ENCODE measurements at places on chromosomes 5 and 9.

GRCh38 chr9:2086971-2087370, 71.8 kb downstream of the SMARCA2 start:
- DNase-seq, result no peak

DNA sequence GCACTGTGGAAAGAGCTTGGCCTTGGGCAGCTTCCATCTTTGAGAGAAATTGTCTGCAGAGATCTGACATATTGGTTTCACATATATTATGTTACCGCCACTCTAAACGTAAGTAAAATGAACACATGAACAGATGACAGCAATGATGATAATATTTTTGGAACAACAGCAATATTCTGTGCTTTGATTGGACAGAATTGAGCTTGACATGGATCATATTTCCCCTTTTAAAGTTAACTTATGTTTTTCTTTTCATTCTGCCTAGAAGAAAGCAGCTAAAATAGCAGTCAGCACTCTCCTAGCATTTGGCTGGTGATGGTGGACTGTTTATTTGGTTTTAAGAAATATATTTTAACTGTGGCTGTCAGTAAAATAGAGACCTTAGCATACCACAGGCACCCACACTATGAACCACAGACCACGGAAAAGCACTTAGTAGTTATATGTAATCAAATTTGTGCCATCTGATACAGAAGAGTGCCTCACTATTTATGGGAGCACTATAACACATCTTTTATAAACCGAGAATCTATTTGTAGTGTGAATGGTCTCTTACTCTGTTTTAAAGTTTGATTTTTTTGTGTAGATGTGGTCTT, 1.8 kb upstream of the CFAP95 start:
- DNase-seq, result no peak

GRCh38 chr5:96180684-96181435, 219.2 kb upstream of the ELL2 start:
- DNase-seq, result no peak

GRCh38 chr9:127050591-127051001, 71.8 kb downstream of the ANGPTL2 start:
- DNase-seq, result no peak

DNA sequence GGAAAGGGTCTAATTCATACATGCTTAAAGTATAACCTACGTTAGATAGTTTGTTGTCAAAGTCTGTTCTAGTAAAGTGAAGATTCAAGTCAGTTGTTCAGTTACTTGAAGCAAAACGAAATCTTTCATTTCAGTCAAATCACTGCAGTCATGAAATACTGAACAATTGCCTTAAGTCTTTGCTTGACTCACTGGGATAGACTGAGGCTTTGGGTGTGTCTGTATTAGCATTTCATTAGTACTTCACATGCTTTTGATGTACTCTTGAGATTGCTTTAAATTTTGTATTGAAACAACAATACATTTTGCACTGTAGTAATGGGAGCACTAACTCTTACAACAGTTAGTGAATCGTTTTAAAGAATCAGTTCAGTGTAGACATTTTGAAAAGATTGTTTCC, 4.0 kb upstream of the CMYA5 start:
- no peak for DNase-seq

- DNase-seq, result no peak
These were observed 139.1 kb downstream of the SCAMP1 start for GRCh38 chr5:78499485-78499884.

DNA sequence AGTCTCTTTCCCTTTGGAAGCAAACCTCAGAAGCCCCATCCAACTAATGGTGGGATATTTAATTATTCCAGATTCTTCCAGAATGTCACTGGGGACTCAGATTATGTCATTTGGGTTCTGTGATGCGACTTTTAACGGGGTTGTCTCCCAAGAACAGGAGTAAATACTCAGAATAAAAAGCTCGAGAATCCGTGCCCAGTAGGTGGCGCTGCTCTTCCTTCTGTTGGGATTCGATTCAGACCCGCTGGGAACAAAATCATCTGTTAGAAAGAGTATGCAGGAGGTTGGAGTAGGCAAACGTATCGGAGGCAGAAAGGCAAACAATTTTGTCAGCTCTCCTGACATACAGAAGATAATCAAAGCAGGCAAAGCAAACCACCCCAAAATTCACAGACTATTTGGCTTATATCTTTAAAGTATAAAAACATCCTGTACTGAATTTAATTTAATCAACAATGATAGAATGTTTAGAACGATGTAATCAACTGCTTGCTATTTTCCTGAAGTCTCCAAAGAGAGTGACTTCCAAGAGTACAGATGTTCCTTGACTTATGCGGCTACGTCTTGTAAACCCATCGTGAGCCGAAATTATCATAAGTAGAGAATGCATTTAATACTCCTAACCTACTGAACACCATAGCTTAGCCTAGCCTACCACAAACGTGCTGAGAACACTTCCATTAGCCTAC, 169.8 kb upstream of the RAI14 start:
- DNase-seq, result peak; percentile 43

DNA sequence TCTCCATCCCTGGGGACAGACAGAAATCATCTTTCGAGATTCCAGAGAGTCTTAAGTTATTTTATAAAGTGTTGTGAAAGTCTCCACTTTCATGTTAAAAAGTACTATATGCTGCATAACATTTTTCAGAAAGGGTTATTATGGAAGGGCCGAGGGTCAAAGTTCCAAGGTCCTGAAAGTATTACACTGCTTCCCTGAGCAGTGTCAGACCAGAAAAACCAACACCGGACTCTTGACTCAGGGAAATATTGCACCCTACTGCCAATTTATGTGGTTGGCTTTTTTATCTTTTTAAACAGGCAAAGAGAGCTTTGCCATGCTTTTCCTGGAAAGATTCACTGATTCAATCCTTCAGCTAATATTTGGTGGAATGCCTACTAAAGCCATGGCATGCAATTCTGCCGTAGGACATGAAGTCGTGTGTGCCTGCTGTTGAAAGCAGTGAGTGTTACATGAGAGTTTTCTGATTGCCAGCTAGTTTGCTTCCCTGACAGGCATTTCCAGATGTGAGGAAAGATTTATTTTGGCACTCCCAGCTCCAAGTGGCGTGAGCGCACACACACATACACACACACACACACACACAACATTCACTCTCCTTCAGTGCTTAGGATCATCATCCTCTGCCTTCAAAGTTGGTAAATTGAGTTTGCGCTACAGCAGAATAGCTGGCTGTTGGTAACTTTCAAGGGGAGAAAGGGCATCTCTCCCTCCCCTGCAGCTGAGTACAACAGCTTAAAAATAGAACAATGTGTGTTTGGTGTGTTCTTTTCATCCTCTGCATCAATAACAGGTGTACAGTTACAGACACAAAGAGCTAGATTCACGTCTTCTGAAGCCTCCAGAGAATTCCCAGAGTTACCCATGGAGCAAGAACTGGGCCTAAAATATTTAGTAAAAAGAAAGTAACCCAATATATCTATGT, 45.6 kb downstream of the SLC1A3 start:
- DNase-seq, result no peak

DNA sequence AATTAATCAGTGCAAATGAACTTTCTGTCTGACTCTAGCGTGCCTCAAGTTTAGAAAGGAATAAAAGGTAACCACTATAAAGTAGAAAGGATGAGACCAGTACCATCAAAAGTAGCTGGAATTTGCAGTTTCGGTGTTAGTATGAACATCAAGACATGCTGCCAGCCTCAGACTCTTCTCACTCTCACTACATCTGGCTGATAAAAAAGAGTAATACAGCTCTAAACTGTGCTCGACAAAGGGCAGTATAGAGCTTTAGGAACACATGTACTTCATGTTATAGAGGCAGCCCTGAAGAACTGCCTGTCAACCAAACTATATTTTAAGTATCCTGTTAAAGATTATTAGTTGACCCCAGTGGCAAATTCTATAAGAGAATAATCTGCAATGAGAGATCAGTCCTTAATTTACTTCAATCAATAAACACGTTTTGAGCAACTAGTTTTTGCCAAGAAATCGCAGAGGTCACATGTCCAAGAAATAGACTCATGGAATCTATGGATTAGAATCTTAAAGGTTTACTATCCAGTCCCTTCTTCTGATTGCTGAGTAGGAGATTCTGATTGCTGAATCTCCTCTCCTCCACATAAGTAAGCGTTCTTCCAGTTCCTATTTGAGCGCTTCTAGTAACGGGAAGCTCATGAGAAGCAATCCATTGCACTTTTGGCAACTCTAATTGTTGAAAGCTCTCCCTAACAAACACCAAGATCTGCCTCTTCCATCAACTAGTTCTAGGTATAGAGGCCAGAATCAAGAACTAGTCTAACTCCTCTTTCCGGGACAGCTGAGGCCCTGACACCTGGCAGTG, 941 bp downstream of the XPA start:
- DNase-seq, result no peak

- DNase-seq, result no peak
These were observed 80.0 kb upstream of the TNC start for GRCh38 chr9:115198001-115198400.

DNA sequence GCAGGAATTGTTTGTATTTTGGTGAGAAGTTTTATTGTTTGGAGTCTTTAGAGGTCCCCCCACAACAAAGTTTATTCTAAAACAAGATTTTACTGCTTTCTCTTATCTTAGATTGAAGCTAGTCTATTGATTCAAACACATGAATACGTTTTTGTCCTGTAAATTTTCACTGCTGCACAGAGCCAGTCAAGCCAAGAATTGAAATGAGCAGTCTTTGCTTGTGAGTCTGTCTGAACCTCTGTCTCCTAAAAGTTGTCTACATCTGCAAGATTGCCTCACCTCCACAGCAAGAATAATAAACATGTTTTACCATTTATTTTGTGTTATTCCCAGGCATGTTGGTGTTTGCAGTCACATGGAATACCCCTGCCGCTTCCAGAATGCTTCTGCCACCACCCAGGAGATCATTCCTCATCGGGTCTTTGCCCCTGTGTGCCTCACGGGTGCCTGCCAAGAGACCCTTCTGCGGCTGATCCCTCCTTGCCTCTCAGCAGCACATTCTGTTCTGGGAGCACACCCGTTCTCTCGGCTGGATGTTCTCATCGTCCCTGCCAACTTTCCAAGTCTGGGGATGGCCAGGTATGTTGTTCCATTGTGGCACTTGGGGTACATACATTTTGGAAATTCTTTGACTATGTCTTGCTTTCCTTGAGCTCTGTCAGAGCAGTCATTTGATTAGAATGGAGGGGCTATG, 74.1 kb downstream of the AOPEP start:
- DNase-seq, result no peak

DNA sequence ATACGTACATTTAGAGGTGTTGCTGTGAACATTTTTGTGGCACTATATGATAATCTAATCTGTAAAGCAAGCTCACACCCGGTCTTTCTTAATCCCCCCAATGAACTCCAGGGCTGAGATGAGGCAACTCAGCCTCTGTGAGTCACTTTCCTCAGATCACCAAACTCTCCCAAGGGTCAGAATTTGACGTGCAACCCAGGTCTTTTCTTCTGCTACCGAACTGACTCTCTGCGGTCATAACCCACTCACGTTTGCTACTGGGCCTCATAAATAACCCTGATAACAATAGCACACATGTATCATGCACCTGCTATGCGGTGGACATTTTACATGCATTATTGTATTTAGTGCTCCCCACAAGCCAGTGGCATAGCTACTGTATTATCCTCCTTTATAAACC, 153.1 kb downstream of the DROSHA start:
- DNase-seq, result no peak

DNA sequence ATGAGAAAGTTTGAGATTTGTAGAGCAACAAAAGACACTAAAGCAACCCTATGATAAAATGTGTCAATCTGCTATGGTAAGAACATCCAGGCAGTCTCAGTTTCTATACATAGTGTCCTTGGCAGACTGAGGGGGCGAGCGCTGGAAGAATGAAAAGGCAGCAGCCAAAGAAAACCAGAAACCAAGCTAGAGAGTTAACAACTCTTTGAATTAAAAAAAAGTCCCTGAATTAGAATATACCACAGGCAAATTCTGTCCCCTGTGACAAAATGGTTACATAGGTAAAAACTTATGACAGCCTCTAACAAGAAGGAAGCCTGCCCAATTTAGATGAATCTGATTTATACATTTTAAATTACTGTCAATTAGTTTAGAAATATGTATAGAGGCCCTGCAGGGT, 106.7 kb downstream of the OXCT1 start:
- DNase-seq, result no peak

DNA sequence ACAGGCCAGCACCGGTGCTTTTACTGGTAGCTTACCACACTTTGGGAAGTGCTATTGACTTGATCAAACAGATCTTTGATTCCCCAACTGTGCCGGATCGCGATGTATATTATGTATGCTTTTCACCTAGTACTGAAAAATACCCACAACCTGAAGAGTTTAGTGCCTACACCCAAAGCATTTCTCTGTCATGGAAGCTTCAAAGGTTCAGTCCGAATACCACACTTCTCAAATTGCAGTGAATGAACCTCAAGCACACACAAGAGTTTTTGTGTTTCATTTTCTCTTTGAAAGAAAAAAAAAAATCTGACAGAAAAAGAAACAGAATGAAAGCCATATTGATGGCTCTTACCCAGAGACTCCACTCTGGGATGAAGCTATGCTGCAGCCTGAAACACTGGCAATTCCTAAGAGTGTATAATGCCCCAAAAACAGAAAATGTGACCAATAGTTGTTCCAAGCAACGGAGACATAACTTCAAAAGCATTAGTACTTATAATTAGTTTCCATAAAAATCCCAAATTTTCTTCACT, 100.9 kb downstream of the EBF1 start:
- DNase-seq, result no peak

DNA sequence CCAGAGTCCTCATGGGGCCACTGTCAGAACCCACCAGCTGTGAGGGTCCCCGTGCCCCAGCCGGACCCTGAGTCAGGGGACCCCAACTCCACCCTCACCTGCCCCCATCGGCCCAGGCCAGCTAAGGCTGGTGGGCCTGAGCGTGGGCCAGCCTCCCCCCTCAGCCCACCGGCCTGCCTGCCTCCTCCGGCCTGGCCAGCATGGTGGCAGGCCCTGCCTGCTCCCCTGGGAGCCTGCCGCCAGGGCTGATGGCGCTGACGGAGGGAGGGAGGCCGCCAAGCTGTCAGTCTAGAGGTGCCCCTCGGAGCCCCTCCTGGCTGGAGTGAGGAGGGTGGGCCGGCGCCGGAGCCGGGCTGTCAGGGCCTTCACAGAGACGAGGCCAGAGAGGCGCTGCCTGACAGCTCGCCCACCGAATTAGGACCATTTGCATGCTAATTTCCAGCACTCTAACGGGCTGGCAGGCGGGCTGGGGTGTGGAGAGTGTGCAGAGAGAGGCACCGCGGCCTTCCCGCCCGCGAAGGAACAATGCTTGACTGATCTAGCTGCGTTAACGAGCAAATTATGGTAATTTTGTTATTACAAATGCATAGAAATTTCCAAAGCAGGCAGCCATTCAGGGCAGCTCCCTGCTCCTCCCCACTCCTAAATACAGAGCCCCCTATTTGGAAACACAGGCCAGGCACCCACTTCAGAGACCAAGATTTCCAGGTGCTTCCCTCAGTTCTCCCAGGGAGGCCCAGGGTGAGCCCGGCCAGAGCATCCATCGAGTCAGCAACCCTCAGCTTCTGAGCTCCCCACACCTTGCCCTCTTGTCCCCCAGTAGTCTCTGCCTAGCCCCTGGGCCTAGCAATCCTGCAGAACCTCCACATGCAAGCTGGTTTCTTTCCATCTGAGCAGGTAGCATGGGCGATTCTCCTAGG, 169.3 kb downstream of the PAX5 start:
- no peak for DNase-seq
